Stimulated activated CD8-positive, alpha-beta memory T cell treated with anti-CD3 and anti-CD28 coated beads, Interleukin-4, amount 100 ng/mL, for 4 hours (primary cell): ENCODE measurements at places on chromosomes 4 and X.

DNA sequence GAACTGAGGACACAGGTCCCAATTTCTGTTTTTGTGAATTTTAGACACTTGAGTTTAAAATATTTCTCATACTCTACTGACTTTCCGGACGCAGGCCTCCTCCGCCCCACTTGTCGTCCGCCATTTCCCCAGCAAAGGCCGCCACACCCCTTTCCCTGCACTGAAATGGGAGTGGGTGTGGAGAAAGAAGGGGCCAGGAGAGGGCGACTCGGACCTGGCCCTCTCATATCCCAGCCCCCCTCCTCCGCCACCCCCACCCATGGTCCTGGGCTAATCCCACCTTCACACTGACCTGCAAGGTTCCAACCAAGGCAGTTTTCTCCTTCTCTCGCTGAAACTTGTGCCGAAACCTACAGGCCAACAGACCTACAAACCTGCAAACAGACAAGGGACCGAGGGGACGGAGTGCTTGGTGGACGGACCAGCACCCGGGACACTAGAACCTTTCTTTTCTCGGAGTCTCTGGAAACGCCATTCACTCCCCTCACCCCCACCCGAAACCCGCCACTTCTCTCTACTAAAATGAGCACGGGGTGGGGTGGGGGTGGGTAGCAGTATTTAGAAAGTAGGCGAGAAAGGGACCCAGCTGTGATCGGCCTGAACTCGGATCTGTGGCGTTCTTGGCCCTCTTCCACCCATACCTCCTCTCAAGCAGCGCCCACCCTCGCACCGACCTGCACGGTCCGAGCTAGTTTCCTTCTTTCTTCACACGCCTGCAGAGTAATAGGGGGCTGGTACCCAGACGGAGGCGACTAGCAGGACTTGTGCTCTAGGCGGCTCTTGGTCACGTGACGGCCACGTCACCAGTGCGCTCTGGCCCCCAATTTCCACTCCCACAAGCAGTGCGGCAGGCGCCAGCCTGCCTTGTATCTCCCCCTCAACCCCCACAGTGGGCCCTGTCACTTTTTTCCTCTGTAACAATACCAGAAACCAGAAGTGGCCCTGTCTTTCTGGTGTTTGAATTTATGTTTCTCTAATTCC is at the start of gene ARMCX6:
Gene ARMCX6, minus strand, starts transcription at position 790 of the 981 bp plus-strand sequence. CDS start 1,380 bp downstream, outside the sequence.
- DNase-seq: peak; percentile 64

DNA sequence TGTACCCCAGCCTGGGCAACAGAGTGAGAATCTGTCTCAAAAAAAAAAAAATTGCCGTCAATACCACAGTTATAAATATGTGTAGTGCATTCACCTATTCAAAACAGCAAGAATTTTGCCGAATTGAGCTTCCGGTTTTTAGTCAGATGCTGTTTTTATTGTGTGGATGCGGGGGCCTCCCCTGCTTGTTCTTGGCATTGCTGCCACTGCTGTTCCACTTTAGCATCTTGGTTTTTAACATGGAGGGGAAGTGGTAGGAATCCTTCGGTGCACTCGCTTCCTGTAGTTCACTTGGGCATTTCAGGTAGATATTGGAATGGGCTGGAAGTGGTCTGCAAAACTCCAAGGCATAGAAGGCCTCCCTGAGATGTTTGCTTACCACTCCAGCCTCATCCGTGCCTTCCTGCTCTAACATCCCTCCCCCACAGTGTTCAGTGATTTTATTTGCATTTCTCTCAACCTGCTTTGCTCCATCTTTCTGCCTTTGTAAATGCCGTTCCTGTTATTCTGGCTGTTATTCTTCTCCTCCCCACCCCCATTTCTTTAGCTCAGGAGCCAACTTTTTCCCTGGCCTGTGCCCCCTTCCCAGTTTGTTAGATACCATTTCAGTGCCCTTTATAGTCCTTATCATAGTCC is 25.5 kb downstream of the MOB1B start:
- no peak for DNase-seq

DNA sequence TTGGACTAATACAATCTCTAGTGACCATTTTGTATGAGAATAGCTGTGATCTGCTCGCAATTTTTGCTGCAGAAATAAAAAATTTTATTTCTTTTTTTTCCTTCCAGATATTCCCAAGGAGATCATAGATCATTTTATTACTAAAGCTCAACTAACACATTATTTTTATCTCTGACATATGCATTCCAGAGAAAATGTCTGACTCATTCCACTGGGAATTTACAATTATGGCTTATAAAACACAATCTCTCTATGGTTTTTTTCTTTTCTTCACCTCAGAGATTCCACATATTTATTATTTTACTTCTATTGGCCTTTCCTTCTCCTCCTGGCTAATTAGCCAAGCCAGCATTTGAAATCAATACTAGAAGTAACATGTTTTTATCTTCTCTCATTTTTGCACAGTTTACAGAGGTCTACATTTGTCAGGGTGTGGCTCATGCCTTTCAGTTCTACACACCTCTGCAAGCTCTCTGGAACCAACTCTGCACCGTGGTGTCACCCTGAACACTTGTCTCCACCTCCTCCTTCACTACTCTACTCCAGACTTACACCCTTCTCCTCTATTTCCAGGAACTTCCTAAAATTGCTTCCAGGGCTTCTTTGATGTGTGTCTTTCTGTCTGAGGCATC is 59.8 kb upstream of the GPM6A start:
- no peak for DNase-seq

DNA sequence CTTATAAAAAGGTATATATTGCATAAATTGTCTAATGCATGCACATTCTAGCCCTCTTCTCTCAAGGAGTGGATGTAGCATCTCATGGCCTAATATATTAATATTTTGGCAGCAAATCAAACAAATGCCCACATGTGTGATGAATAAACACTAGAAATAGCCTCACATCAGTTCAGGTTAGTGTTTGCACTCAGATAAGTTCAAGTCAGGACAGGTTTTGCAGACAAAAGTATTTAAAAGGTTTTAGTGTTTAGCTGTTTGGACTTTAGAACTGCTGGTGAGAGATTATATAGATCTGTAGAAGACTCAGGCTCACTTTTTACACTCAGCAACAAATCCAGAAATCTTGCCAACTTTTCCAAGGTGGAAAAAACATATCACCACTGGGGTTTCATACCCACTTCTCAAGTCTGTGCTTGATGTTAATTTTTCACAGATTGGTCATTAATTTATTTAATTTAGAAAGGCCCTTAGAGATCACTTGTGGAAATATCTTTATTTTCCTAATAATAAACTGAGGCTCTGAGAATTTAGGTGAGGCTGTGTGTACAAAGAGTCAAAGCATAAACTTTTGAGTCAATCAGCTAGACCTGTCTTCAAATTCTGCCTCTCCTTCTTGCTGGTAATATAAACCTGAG is 362.6 kb downstream of the GASK1B start:
- no peak for DNase-seq

- no peak for DNase-seq
Measured at GRCh38 chrX:68409194-68409593, 24.1 kb downstream of the OPHN1 start.

DNA sequence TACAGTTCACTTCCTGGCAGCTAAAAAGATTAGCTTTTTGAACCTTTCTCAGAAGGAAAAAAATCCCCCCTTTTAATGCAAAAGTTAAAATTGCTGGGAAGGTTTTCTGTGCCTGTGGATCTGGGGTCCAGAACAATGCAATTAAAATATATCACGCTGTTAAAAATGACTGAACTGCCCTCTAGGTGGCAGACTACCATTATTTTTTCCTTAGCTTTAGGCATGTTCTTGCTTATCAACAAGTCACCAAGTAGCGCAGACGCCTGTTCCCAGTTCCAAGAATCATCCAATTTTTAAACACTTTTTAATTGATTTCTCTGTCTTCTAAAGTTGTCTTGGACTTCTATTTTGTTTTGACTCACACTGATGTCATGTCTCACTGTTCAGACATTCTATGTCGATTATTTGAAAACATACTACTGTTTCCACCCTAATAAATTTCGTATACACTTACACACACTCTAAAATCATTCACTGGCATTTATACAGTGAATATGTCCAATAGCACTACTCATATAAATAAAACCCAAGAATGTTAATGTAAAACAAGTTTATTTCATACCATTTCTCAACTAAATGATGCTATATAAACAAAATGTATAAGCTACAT is 661.6 kb downstream of the RAPGEF2 start:
- no peak for DNase-seq

GRCh38 chrX:70301716-70302115 is 11.8 kb downstream of the KIF4A start:
- no peak for DNase-seq

GRCh38 chr4:102076622-102077021 is 268.7 kb downstream of the SLC39A8 start:
- DNase-seq: no peak

DNA sequence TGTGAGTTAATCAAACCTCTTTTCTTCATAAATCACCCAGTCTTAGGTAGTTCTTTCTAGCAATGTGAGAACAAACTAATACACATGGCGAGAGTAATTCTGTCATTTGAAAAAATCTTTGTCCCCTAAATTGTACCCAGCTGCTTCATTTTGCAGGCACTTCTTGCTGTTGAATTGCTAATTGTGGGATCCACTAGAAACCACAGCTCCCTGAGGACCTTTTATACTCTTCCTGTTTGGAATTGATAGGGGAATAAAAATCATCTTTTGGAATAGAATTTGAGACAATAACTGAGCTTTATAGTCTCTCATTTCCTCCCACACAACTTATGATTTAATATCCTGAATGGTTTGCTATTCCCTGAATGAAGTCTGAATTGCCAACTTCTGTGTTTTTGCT is 170.2 kb downstream of the PACRGL start:
- DNase-seq: no peak

- no peak for DNase-seq
Measured at GRCh38 chr4:61533140-61533539, 333.0 kb downstream of the ADGRL3 start.

- DNase-seq: no peak
Measured at GRCh38 chrX:2489446-2490445, 11.0 kb downstream of the DHRSX start.

- DNase-seq: no peak
Measured at GRCh38 chr4:70833675-70834074, 6.0 kb downstream of the GRSF1 start.

DNA sequence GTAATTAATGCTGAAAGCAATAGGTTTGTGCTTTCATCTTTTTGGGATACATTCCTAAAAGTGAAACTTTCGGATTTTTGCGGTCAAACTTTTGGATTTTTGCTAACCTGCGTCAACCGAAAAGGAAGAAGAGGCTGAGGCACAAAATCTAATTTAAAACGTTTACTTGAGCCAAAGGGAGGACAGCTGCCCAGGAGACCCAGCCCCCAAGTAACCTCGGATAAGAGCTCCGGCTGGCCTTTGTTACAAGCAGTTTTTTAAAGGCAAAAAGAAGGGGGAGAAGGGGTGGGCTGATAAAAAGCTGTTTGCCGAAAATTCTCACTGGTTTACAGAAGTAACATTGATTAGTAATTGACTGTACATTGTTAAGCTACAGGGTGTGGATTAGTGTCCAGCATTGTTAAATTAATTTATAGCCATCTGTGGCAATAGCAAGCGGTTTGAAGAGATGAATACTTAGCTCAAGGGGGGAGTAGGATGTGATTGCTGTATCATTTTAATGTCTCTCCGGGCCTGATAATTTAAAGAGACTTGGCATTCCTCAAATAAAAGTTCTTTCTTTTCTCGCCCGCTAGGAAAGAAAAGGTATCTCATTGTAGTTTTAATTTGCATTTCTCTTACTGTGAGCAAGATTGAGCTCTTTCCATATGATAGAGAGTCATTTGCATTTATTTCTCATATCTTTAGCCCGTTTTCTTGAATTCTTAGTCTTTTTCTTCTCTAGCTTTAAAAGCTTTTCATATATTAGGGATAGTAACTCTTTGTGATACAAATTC is 59.1 kb upstream of the USP9X start:
- no peak for DNase-seq

DNA sequence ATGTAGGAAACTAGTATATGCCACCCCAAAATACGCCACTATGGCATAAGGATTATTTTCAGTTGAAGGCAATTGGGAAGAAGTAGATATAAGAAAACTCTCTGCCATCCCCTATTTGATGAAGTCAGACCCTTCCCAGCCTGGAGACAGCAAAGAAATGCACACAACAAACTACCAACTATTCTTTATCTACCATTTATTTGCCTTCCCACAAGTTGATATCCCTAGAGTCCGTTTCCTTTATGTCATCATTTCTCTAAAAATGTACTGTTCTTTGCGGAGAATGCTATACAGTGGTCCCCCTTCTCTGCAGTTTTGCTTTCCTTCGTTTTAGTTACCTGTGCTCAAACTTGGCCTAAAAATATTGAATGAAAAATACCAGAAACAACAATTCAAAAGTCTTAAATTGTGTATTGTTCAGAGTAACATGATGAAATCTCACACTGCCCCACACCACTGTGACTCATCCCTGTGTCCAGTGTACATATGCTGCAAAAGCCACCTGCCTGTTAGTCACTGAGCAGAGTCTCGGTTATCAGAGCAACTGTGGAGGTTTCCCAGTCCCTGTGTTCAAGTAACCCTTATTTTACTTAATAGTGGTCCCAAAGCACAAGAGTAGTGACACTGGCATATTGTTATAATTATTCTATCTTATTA is 152.3 kb downstream of the WDFY3 start:
- DNase-seq: no peak

- no peak for DNase-seq
Measured at GRCh38 chr4:85833302-85833701, 358.4 kb downstream of the ARHGAP24 start.

GRCh38 chr4:152304220-152304619 is 231.7 kb downstream of the FBXW7 start:
- DNase-seq: no peak

- no peak for DNase-seq
Measured at GRCh38 chr4:134952775-134953174, 751.2 kb upstream of the PABPC4L start.

DNA sequence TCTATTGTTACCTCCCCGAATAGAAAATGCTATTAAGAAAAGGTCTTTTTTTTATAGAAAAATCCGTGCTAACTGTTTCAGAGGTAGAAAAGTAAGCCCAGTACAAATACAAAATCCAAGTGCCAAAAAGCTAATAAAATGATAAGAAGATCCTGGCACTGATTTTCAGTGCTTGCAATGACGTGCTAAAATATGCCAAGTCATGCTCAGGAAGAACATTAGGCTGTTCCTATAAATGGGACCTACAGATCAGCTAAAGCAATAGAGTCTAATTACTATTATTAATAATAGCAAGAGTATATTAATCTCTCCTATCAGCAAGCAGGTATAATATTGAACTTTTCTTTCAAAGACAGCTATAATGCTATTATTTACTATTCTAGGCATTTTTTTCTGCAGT is 305.8 kb downstream of the PPARGC1A start:
- DNase-seq: no peak

DNA sequence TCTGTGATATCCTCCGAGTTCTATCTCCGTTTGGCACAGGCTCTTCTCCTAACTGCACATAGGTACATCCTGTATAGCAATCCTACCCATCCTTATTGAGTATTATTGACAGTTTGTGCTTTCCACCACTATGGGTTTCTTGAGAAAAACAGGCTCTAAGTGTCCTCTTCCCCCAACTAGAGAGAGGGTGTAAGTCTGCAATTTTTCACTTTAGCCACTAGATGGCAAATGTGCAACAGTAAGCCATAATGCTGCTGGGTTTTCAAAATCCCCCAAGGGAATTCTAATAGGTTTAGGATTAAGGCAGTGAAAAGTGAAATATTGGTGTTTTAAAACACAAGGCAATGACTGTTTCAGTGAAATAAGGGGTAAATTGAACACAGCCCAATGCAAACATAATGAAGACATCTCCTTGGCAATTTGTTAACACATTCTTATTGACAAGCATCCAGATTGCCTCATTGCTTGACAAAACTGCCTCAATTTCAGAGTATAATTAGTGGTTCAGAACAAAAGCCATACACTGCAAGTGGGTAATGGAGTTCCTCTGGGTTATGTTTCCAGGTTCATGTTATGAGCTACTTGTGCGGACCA is 239.0 kb upstream of the HTR2C start:
- DNase-seq: no peak

- DNase-seq: no peak
Measured at GRCh38 chrX:114465689-114466088, 118.2 kb upstream of the HTR2C start.
